ENCODE measurements at places on chromosomes 4 and X.

- no peak for DNase-seq
Measured at GRCh38 chr4:48954314-48954713, 31.8 kb upstream of the CWH43 start.

GRCh38 chr4:112279025-112279881, 6.5 kb downstream of the TIFA start:
- no peak for DNase-seq

GRCh38 chrX:4787971-4788370, 1074.5 kb upstream of the PRKX start:
- no peak for DNase-seq

DNA sequence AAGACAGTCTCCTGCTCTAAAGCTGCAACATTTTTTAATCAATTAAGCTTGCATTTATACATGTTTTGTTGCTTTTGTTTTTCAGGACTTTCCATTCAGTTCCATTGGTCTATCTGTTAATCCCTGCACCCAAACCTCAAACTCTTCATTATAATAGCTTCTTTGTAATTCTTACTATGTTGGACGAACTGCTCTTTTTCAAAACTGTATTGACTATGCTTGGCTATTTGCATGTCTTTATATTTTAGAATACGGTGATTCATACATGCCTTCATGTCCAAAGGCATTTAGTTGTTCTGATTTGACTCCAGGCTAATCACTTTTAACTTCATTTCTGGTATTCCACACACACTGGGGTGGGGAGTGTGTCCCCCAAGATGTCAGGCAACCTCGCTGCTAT, 14.1 kb downstream of the MAGEC1 start:
- DNase-seq, result no peak

GRCh38 chr4:94237271-94237670, 29.6 kb downstream of the SMARCAD1 start:
- DNase-seq, result no peak

DNA sequence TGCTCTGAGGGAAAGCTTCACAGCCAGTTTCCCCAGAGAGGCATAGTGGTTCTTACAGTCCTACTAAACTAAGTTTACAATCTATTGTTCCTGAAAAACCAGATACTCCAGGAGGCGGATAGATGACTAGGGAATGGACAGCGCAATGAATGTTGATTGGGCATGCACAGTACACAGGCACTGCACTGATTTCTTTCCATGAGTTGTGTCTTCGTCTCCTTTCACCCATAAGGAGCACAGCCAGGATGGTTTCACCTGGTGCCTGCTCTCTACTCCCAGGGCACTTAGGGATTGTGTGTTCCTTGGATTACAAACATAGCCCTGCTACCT, 144.9 kb downstream of the PALLD start:
- DNase-seq, result no peak

GRCh38 chrX:12977761-12978204, 2.9 kb downstream of the TMSB4X start:
- DNase-seq, result no peak

DNA sequence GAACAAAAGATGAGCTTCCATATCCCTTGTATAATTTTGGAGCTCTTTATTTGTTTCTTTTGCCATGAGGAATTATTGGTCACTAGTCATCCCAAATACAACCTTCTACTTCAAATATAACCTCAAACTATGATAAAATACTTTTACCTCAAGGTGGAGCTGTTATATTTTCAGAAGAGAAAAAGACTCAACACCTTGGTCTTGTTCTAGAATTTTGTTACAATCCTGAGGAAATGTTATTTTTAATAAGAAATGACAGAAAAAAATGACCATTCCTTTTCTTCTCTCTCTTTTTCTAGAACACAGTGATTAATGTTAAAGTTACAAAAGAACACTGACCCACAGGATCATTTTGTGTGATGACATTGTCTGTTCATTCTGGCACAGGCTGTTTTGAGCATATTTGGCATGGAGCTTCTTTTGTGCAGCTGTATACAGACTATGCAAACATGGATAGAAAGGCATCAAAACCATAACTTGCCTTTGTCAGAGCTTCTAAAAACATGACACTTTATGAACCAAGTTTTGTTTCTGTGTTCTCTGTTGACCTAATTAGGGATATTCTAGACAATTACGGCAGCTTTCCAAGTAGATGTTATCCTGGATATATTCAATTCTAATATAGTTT, 159.6 kb upstream of the CTSO start:
- DNase-seq, result no peak

DNA sequence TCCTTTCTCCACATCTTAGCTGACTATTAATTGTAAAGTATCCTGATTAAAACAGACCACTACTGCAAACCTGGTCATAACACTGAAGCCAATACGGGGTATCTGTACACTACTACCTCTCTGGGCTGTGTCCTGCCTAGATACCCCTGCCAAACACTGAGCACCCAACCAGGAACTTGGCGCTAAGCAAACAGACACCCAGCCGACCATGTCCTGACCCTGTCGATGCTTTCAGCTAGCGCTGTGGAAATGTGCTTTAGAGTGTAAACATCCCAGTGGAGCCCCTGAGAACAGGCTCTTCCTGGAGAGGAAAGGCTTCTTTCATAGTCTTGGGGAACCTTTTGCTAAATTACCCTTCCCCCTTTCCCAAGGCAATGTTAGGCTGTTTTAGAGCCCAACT, 52.9 kb downstream of the CCNG2 start:
- DNase-seq, result no peak

GRCh38 chrX:120499301-120500072, 30.4 kb upstream of the LAMP2 start:
- no peak for DNase-seq

DNA sequence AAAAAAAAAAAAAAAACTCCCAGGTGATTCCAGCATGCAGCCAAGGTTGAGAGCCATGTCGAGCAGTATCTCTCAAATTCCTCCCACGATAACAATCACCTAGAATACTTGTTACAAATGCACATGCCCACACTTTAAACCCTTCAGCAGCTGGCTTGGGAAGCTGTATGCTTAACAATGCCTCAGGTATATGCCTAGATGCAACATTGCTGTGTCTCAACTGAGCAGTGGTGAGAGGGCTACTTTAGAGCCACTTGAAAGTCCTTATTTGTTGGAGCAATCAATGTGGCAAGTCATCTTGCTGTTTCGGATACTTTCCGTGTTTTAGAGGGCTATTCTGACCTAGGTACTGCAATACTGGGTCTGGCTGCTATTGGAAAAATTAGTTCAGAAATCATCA, 487.4 kb downstream of the INPP4B start:
- DNase-seq, result no peak

DNA sequence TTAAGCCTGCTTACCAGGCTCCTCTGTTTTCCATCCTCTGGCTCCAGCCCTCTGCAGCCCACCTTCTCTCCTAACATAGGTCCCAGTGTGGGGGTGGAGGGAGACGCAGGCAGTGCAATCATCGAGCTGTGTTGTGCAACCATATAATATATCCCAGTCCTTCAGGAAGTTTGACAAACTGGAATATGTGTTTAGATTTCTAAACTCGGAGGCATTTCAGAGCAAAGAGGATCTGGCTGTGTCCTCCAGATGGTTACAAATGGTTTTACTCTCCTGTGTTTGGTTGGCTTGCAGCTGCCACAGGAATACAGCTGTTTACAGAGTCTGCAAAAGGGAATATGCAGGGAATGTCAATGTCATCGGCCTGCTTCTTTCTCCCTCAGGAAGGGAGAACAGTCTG, 195.3 kb upstream of the LNX1 start:
- no peak for DNase-seq

- DNase-seq, result no peak
Measured at GRCh38 chr4:52933738-52934137, 71.6 kb downstream of the RASL11B start.

GRCh38 chrX:8201896-8202331, 30.8 kb upstream of the VCX2 start:
- DNase-seq, result no peak

DNA sequence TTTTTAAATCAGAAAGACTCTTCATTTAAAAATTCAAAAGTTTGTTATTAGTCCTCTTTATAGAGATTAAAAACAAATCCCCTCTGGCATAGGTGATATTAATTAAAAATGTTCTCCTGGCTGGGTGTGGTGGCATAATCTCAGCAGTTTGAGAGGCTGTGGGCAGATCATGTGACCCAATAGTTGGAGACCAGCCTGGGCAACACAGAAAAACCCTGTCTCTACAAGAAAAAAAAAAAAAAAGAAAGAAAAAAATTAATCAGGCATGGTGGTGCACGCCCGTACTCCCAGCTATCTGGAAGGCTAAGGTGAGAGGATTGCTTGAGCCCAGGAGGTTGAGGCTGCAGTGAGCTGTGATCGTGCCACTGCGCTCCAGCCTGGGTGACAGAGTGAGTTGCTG, 38.9 kb downstream of the RASGEF1B start:
- no peak for DNase-seq

DNA sequence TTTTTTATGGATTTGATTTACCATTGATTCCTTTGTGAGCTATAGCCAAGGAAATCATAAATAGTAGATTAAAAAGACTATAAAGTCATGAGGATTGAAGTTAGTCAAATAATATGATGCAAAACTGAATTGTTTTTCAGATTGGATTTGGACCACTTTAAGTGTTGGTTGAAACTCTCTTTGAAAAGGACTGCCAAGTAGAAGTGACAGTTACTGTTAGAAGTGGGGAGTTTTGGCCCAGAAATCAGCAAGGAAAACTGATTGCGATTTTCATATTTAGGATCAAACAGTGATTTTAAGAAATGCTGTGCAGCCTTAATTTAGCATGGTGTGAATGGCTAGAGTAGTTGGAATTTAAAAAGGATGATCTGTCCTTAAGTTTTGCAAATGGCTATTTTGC, 4.9 kb downstream of the ADGRL3 start:
- DNase-seq, result no peak

GRCh38 chr4:121822796-121823504, 733 bp downstream of the CCNA2 start:
- no peak for DNase-seq

GRCh38 chr4:8217246-8217511, 18.1 kb downstream of the SH3TC1 start:
- no peak for DNase-seq

DNA sequence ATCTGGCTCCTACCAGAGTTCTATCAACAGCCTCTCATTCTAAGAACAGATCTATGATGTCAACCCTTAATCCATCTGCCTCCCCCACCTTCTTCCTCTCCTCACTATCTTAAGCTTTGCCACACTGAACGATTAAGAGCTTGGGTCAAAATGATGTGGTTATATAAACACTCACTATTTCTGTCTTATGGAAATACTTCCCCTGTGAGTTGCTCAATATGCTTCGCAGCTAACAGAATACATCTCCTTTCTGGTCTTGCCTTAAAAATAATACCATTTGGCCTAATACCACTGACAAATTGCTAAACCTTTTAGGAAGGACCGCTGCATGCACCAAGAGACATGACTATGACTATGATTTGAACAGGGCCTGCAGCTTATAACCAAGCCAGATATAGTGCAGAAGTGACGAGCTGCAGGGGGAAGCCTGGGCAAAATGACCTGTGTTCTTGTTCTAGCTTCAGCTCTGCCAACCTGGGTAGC, 130.9 kb downstream of the RNF150 start:
- peak; percentile 16 for DNase-seq

GRCh38 chrX:1075741-1076140, 136.7 kb downstream of the CRLF2 start:
- DNase-seq, result no peak

DNA sequence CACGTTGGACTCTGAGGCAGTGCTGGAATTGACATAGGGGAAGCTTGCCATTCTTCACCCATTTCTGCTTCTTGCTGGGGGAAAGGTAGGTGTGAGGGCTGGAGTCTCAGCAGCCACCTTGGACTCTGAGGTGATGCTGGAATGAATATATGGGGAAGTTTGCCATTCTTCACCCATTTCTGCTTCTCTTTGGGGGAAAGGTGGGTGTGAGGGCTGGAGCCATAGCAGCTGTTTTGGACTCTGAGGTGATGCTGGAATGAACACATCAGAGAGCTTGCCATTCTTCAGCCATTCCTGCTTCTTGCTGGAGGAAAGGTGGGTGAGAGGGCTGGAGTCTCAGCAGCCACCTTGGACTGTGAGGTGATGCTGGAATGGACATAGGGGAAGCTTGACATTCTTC, 115.1 kb downstream of the CRLF2 start:
- DNase-seq, result no peak
